HepG2 (cell line): ENCODE measurements at places on chromosomes 4 and X. TPM values are rescaled to one million over a fixed set of nuclear protein-coding genes. Genes with fewer than 3 reads are reported as not detected.

GRCh38 chr4:80463509-80463908, 128.0 kb downstream of the CFAP299 start:
- no peak for DNase-seq

DNA sequence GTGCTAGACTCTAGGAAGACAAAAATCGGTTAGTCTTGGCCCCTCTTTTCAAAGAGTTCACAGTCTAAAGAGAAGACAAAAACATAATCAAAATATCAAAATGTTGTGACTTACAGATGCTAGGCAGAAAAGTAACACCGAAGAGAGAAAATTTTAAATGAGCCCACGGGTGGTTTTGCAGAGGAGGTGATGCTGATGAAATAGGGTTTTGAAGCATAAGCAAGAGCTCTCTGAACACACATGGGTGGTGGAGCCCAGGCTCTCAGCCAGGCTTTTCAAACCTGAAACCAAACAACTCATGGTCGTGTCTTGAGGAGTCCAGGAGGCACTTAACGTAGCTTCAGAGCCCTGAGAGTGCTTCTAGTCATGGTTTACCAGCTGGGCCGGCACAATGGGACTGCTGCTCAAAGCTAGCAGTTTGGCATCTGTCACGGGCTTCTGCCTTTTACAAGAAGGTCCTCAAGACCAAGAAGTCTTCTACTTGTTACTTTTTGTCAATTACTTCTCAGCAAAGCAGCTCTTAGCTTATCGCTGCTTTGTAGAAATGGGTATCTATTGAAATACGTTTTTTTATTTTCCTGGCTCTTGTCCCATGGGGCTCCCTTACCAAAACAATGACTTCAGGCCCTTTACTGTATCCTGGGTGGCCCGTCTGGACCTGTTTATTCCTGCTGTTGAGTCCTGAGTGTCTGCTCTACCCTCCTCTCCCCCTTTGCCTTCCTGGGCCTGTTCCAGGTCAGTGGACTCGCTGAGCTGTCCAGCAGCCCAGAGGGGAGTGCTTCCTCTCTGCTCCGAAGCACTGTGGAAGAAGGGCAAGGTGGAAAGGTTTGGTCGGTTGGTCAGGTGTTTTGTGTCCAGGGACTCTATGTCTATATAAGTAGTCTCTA, 69.5 kb downstream of the TNIP2 start:
- no peak for DNase-seq

GRCh38 chr4:23891064-23891421, 1.2 kb upstream of the PPARGC1A start:
- DNase-seq, result no peak

DNA sequence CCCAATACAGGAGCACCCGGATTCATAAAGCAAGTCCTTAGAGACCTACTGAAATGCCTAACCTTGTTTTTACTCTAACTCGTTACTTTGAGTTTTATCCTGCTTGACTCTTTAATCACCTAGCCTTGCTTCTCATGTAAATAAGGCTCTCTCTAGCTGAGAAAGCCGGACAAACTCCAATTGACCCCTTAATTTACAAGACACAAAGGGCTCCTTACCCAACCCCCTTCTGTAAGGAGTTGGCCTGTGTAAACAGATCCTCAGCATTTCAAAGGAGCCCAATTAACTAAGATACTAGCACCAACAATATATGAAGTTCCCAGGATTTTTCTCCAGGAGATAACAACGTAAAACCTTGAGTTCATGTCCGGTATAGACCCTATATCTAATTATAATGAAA, 61.7 kb downstream of the CT47B1 start:
- no peak for DNase-seq

- DNase-seq, result peak; percentile 51
Measured at GRCh38 chr4:75653845-75654503, 19.2 kb downstream of the G3BP2 start.

CCNI gene
- total RNA-seq, result 43.5 and 73.5 TPM in 2 replicates

ARSJ gene
- total RNA-seq, result not detected in 2 replicates

TMEM271 gene
- total RNA-seq, result not detected in 2 replicates

GRCh38 chr4:152565333-152565732, 29.4 kb upstream of the FBXW7 start:
- DNase-seq, result no peak

DNA sequence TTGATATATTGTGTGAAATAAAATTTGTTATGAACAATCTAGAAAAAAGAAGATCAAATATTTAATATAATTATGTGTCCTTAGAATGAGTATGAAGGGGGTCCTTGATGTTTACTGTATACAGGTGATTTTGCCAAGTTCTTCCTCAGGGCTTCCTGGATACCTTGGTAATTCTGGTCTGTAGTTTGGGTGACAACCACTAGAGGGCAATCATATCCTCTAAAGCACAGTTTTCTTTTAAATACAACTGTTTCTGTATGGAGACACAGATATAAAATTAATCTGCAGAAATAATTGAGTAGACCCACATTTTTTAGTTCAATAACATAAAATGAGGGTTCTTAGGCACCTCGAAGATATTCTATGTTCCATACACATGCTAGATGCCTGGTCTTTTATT, 157.7 kb downstream of the SPANXN1 start:
- peak; percentile 1 for DNase-seq

- DNase-seq, result no peak
Measured at GRCh38 chr4:52684896-52685295, 25.8 kb upstream of the USP46 start.

- no peak for DNase-seq
Measured at GRCh38 chr4:144645102-144645630, 790 bp upstream of the HHIP start.

DNA sequence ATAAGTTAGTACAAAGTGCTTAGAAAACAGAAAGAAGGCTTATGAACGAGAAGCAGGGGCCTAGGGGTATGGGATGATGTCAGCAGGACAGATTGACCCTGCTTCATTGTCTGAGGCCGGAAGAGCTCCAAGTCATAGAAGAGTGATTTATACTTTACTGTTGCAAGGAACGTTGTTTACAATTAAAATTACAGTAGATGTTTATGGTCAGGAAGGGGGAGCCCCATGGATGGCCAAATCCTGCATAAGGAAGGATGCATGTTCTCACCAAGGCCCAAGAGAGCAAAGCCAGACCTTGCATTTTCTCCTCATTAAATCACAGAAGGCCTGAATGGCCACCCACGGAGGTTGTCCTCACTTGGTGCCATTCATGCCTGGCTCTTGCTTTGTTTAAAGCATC, 115.3 kb downstream of the LDB2 start:
- DNase-seq, result no peak

GATB gene
- total RNA-seq, result 32.3 and 49.2 TPM in 2 replicates

CCDC110 gene
- not detected in 2 replicates for total RNA-seq
